ENCODE measurements at places on chromosomes 3 and 15. TPM values are rescaled to one million over a fixed set of nuclear protein-coding genes. Genes with fewer than 3 reads are reported as not detected.

Gene SAMD7
- not detected for total RNA-seq

Gene RAB8B
- total RNA-seq, result 72.0 TPM

Gene SCAMP2
- total RNA-seq, result 21.9 TPM

Gene CDAN1
- total RNA-seq, result 16.5 TPM

DNA sequence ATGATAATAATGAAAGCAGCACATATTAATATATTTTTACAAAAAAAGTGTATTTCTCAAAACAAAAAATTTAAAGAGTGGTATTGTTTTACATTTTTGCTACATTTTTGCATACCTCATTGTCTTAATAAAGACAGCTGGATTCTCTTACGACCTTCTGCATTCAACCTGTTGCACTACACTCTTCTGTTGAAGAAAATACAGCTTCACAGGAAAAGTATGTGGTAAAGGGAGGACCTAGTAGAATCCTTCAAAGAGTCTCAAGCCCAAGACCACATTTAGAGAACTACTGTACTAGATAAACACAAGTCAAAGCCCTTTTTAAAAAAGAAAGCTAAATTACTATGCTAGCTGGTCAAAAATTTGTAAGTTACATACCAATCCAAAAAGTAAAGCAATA, 7.9 kb downstream of the ZNF280D start:
- DNase-seq, result no peak

Gene CD200R1
- total RNA-seq, result not detected

DNA sequence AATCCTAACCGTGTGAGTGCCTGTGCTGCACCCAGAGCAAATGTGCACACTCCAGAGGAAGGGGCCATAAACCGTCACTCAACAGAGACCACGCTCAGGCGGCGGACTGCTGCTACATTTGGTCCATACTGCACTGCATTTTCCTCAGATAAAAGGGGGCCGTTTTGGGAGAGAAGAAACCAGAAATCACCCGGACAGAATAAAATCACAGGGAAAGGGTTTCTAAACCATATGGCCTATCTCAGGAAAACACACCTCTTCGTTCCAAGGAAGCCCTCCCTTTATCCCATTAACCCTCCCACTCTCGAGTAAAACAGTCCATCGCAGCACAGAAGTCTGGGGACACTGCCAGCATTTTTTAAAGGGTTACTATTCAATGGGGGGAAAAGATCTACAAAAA, 7.6 kb downstream of the IL17RD start:
- DNase-seq, result no peak

GRCh38 chr3:170448584-170448983, 29.9 kb downstream of the CLDN11 start:
- DNase-seq, result no peak

GRCh38 chr3:109702252-109702651, 364.9 kb upstream of the DPPA4 start:
- DNase-seq, result no peak

Gene CYP1A2
- total RNA-seq, result not detected

GRCh38 chr3:11050666-11051323, 58.2 kb downstream of the SLC6A1 start:
- no peak for DNase-seq

All from pulmonary artery endothelial cell (primary cell).